Tibial artery (tissue), 4 donors: ENCODE measurements at places on chromosomes 7 and 10.
A peak's percentile ranks its signal among the peaks of the same experiment; 100 is the strongest.

DNA sequence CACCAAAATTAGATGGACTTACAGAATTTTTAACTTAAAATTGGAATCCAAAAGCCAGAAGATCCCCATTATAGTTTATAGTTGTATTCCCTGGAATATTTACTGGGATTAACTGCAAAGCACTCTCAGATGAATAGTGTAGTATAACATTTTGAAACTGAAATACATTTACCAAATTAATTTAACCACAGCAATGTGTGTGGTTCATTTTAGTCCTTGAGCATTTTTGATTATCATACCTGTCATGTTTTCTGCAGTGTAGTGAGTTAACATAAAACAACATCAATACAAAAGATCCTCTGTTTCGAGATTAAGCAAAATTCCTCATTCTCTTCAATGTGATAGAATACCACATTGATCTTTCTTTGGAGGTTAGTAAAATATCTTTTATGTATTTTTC lies 3.7 kb downstream of the VIM start:
- DNase-seq: no peak

GRCh38 chr7:139104091-139104450 lies 5.4 kb downstream of the ZC3HAV1 start:
- DNase-seq: no peak

DNA sequence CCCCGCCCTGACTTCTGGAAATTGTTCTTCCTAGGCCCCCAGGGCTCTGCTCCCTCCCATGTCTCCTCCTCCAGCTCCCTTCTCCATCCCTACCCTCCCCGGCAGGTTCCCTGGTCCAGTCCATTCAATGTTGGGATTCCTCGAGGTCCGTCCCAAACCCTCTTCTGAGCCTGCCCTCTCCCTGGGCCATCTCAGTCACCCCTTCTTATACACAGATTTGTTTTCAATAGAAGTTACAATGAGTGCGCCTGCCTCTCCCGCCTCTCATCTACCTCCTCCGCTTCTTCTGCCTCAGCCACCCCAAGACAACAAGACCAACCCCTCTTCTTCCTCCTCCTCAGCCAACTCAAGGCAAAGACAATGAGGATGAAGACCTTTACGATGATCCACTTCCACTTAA lies 67.9 kb downstream of the OAT start:
- DNase-seq: peak; percentile 35

- DNase-seq: no peak
Measured at GRCh38 chr7:149027611-149028345, 527 bp downstream of the PDIA4 start.

DNA sequence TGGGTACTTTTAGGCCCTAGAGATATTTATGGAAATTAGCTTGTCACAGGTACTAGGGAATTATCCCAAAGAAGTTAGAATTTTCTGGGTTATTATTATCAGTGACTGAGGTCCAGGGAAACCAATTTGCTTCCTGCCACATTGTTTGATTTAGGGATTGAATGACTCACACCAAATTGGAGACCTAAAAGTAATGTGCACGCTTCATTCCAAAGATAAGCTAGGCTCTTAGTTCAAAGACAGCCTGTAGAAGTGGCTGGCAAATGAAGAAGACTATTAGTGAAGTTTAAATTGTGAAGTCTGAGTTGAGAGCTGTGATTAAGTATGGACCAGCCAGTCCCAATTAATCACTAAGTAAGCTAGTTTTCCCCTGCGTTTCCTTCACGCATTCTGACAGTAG lies 188.1 kb upstream of the MYO3A start:
- DNase-seq: no peak
